GM12878 (cell line): ENCODE measurements at places on chromosomes 12 and 14. TPM values are rescaled to one million over a fixed set of nuclear protein-coding genes. Genes with fewer than 3 reads are reported as not detected.

The MMP19 gene
- not detected in 2 replicates for total RNA-seq

The DEPDC4 gene
- 1.6 and 1.9 TPM in 2 replicates for total RNA-seq

The AMHR2 gene
- 0.13 TPM in 1 of 2 replicates, not detected in the other for total RNA-seq

DNA sequence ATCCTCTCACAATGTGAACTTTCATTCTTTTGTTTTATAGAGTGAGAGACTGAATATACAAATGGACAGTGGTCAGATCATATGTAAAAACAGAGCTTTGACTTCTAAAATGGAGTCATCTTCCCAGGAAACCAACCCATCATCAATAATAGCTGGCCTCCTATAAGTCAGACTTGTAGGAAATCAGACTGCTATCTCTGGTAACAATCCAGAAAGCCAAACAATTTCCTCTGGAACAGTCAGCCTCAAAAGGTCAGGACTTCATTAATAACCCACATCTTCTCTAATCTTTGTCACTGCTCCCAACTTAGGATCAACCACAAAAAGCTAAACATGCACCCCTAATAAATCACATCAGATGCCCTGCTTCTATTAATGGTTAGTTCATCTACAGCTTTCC, 227.9 kb upstream of the G2E3 start:
- no peak for DNase-seq

- no peak for DNase-seq
Measured at GRCh38 chr12:21438643-21439042, 1.2 kb downstream of the PYROXD1 start.
